ENCODE measurements at places on chromosomes 7 and 10. TPM values are rescaled to one million over a fixed set of nuclear protein-coding genes. Genes with fewer than 3 reads are reported as not detected.
A peak's percentile ranks its signal among the peaks of the same experiment; 100 is the strongest.

GRCh38 chr10:63935705-63936104 is 414.5 kb downstream of the REEP3 start:
- DNase-seq = no peak

DNA sequence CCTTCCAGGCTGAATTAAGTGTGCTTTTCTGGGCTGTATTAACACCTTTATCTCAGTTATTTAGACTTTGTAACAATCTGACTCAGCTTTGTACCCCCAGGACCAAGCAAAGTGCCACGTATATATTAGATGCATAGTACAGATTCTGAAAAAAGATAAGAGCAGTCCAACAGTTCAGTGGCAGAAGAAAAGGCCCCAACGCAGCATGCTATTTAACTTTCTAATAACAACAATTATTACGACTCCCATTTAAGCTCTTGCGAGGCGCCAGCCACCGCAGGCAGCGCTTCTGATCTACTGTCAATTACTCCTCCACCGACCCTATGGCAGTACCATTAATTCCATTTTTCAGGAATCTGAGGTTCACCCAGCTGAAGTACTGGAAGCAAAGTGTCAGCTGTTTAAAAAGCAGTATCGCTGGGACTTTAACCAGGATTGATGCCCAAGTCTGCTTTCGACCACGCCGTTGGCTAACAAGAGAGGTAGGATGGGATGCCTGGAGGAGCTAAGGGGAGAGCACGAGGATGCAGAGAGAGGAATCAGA is 638 bp downstream of the LIPA start:
- no peak for DNase-seq

DNA sequence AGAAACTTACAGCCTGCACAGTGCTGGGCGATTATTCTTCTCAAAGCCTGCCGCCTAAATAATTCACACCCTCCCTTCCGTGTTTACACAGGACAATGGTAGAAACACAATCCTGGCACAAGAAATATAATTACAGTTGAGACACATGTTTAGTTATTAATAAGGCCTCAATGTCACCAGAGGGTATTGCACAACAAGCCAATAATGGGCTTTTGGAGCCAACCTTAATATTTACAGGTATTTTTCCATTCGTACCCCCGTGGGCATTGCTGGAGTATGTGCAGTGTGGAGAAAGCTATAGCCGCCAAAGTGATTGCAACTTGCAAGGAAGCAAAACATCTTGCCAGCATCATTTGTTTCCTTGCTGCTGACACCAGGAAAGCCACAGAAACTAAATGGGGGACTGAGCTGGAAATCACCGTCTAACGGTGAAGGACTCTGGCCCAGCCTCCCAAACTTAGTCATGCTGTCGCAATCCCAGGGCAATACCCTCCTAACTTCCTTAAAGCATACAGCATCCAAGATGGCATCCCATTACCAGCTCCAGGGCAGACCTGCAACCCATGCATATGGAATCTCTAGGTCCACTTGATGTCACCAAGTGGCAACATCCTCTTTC is 8.6 kb downstream of the CALN1 start:
- DNase-seq = no peak

GRCh38 chr7:134515569-134516468 is 11.5 kb upstream of the AKR1B10 start:
- no peak for DNase-seq

DNA sequence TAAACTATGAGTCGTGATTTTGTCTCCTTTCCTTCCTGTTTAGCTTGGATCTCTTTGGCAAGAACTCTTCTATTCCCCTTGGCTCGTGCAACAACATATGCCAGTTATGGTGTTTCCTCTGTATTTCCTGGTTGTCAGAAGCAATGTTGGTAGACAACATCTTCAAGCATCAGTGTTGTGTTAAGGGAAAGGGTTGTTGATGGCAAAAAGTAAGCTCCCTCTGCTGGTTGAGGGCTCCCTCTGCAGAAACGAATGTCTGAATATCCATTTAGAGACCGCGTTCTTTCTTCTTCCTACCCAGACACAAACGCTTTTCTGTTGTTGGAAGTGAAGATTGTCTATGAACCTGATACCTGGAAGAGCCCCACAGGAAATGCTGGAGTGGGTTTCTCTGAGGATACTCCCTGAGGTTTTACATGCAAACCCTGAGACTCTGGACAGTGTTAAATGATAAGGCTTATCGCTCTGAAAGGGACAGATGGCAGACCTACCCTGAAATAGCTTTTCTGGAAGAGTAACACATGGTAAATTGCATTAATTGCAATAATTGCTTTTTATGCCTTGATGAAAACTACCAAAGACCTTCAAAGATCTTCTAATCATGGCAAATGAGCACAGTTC is 23.5 kb upstream of the C1QL3 start:
- DNase-seq = no peak

- no peak for DNase-seq
Measured at GRCh38 chr10:63720072-63720537, 198.9 kb downstream of the REEP3 start.

DNA sequence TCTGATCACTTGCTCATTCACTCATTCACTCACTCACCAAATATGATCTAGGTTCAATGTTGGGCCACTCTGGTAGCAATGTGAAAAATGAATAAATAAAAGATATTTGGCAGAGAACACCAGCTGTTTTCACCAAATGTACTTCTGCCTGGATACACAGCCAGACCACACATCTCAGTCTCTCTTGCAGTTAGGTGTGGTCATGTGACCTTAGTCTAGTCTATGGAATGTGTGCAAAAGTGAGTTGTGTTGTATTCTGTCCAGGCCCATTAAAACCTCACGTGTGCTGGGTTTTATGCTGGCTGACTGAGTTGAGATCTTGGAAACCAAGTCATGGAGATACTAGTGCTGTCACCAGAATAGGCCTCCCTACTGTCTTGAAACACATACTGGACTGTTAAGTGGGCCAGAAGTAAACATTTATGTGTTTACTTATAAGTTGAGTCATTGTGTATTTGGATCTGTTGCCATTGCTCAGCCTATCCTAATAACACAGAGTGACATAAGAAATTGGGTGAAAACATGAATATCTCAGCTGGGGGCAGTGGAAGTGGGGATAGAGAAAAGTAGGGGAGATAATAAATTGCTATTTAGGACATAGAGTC is 145.5 kb downstream of the PTEN start:
- DNase-seq = no peak

DNA sequence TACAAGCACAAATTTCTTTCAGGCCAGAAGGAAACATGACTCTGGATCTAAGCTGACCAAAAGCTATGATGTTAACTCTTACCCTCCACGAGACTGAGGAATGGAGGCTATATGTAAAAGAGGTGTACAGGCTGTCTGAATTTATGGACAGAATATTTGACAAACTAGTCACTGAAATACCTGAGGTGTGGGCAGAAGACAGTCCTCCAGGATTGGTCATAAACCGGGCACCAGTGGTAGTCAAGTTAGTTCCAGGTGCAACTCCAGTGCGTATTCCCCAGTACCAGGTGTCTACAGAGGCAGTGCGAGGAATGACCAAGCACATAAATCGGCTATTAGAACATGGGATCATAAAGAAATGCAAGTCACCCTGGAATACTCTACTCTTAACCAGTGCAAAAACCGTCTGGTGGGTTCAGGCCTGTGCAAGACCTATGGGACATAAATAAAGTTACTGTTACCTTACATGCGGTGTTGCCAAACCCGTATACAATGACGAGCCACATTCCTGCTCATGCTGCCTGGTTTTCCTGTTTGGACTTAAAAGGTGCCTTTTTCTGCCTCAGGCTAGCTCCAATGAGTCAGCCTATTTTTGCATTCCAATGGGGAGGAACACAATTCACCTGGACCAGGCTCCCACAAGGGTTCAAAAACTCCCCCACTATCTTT is 6.7 kb upstream of the CYREN start:
- DNase-seq = no peak

DNA sequence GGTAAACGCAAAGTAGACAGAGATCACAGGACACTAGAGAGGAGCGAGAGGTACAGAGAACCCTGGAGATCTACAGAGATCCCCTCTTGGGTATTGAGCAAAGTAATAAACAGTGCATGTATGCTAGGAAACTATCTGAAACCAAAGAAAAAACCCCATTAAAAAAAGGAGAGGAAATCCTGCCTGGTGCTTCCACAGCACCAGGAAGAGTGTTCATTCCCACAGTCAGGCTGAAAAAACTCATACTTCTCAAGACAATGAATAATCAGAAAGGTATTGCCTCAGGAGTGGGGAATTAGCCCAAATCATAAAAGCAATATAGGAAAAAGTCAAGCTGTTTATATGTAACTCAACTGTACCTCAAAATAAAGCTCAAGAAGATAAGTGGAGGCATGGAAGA is 59.1 kb downstream of the ANKRD26 start:
- DNase-seq = no peak

GRCh38 chr7:132789281-132789680 is 213.0 kb upstream of the PLXNA4 start:
- DNase-seq = no peak

DNA sequence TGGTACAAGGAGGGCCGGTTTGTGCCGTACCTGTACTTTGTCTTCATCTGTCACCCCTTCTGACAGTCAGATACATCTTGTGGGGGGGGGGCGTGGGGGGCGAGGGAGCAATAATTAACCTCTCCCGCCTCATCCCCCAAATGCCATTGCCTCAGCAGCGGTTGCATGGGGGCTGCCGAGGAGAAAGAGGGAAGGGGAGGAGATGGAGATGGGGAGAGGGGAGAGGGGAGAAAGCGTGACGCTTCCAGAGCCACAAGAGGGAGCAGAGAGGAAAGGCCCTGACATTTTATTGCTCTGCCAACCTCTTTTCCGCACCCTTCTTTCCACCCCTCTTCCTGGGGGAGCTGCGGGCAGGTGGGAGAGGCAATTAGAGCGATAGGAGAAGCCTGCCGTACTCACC is 11.8 kb downstream of the KAZALD1 start:
- no peak for DNase-seq

GRCh38 chr10:71193516-71193915 is 18.9 kb upstream of the UNC5B start:
- DNase-seq = no peak

- DNase-seq = no peak
Measured at GRCh38 chr10:30056281-30056680, 3.1 kb downstream of the JCAD start.

DNA sequence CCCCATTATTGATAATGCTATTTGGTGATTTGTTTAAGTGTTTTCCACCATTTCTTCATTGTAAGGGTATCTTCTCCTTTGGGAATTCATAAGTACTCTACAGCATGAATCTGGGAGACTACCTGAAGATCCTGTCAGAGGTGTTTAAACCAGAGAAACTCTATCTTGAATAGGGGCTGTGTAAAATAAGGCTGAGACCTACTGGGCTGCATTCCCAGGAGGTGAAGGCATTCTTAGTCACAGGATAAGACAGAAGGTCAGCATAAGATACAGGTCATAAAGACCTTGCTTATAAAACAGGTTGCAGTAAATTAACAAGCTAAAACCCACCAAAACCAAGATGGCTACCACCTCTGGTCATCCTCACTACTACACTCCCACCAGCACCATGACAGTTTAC is 13.4 kb upstream of the OR2A5 start:
- DNase-seq = no peak

DNA sequence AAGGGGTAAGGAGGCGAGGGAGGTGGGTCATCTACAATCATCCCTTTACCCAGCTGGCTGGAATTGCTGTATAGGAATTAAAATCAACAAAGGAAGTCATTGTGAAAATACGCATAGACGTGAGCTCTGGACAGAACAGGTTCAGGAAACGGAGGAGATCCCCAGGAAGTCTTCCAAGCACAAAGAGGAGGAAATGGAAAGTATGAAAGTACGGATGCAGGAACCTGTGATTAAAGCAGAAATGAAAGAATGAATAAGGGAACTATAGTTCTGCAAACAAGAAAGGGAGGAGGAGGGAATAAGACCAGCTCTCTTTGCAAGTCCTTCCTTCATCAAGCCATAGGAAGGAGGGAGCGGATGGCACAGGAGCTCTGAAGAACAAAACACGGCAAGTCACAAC is 61.8 kb downstream of the PYROXD2 start:
- no peak for DNase-seq

- peak; percentile 83 for DNase-seq
Measured at GRCh38 chr7:88306590-88307048, at the start of gene STEAP4. TSS of gene STEAP4 (minus strand) at chr7:88306894. CDS start at chr7:88284269, 22,625 bp downstream.

- no peak for DNase-seq
Measured at GRCh38 chr10:52677086-52677485, 95.5 kb downstream of the MBL2 start.

- no peak for DNase-seq
Measured at GRCh38 chr7:233249-234035, 41.1 kb downstream of the FAM20C start.

DNA sequence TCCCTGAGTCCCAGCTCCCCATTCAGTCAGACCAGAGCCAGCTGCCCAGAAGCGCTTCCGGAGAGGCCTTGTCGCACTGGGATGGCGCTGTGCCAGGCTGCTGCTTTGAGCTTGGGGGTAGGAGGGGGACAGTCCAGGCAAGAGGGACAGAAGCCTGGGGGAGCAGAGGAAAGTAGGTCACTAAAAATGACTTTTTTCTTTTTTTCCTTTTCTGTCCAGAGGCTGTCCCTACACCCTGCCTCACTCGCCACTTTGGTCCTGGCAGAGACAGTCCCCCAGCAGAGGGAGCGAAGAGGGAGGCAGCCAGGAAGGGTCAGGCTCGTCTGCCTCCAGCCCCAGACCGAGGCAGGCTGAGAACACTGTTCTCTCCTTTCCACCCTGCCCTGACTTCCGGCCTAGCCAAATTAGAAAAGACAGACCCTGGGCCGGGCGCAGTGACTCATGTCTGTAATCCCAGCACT is 15.8 kb upstream of the TRIM8 start:
- peak; percentile 65 for DNase-seq

GRCh38 chr7:128398016-128398840 is 11.6 kb downstream of the IMPDH1 start:
- DNase-seq = peak; percentile 67

- no peak for DNase-seq
Measured at GRCh38 chr7:27098578-27099451, 3.0 kb upstream of the HOXA1 start.

The TAS2R3 gene
- total RNA-seq = not detected

The PDAP1 gene
- total RNA-seq = 91.2 TPM

The ACBD7 gene
- 0.51 TPM for total RNA-seq

The AKR1C4 gene
- not detected for total RNA-seq

The H2AZ2 gene
- total RNA-seq = 126 TPM

The SLC29A4 gene
- 9.7 TPM for total RNA-seq

The PTN gene
- 2.3 TPM for total RNA-seq

The OTUD1 gene
- 7.6 TPM for total RNA-seq

The NUTM2E gene
- total RNA-seq = 0.52 TPM

The PTPRZ1 gene
- 2.0 TPM for total RNA-seq

The ELFN1 gene
- total RNA-seq = 0.65 TPM

The AS3MT gene
- total RNA-seq = 3.7 TPM

The EVX1 gene
- total RNA-seq = not detected

The CCNJ gene
- total RNA-seq = 7.8 TPM

The ERVW-1 gene
- not detected for total RNA-seq

The POMZP3 gene
- total RNA-seq = 7.6 TPM

The CLEC5A gene
- total RNA-seq = not detected

The CALCR gene
- 0.20 TPM for total RNA-seq

The CYP2E1 gene
- total RNA-seq = 6.3 TPM

The COL26A1 gene
- 155 TPM for total RNA-seq

Data from chondrocyte (in vitro differentiated cells).